GM12892 (cell line): ENCODE measurements at places on chromosomes 12 and 14.

- no peak for DNase-seq
Observed at GRCh38 chr14:99207456-99207855, 64.5 kb downstream of the BCL11B start.

GRCh38 chr12:122834104-122834920 lies 945 bp upstream of the HIP1R start:
- no peak for DNase-seq

DNA sequence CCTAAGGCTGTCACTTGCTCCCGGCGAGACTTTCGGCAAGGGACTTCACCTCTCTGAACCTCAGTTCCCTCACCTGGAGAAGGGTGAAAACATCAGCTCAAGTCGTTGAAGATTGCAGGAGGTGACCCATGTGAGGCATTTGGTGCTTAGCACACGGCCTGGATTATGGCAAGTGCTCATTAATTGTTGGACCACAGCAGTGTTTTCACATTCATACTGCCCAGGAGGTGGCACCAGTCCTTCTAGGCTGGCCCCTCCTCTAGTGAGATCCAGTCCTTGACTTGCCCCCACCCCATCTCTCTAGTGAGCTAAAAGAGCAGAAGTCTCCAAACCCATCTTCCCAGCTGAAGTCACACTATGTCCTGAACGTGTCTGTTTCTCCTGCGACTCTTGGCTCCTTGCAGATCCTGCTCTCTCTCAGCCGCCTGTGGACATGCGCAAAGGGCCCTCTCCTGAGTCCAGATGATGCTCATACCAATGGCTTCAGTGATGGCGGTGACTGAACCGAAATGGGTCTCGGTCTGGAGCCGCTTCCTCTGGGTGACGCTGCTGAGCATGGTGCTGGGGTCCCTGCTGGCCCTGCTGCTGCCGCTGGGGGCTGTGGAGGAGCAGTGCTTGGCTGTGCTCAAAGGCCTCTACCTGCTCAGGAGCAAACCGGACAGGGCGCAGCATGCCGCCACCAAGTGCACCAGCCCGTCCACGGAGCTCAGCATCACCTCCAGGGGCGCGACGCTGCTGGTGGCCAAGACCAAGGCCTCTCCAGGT lies 1.6 kb downstream of the FICD start:
- DNase-seq: no peak

GRCh38 chr14:100538351-100539002 lies 48.7 kb downstream of the BEGAIN start:
- DNase-seq: no peak

DNA sequence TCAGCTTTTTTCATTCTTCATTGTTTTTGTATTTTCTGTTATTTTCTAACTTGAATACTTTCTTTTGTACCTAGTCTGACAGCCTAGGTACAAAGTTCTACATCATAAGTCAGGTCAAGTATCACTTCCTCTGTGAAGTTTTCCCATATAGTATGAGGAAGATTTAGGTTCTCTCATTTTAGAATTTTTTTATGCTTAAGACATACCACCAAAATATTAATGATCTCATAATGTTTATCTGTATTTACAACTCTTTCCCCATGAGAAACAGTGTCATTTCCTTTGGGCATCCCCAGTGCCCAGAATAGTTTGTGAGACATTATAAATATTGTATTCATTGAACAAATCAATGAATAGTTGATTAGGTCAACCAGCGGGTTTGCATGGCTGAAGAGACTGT lies 3.1 kb upstream of the ATF7IP start:
- no peak for DNase-seq

- no peak for DNase-seq
Observed at GRCh38 chr12:15276088-15276698, 46.1 kb upstream of the PTPRO start.

- DNase-seq: no peak
Observed at GRCh38 chr14:22542360-22542759, 46.7 kb downstream of the DAD1 start.

DNA sequence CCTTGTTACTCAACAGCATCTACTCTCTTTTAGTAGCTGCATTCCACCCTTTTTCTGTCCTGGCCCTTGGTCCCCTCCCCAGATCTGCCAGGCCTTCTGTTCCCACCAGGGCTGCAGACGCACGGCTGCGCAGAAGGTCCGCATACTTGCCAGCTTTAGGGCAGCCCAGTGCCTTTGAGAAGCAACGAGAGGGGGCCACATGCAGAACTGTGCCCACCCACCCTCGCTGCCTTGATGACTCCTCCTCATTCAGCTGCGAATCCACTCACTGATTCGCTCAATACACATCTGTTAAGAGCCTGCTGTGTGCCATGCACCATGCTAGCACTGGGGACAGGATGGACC lies 39.2 kb downstream of the PRIMA1 start:
- DNase-seq: no peak

DNA sequence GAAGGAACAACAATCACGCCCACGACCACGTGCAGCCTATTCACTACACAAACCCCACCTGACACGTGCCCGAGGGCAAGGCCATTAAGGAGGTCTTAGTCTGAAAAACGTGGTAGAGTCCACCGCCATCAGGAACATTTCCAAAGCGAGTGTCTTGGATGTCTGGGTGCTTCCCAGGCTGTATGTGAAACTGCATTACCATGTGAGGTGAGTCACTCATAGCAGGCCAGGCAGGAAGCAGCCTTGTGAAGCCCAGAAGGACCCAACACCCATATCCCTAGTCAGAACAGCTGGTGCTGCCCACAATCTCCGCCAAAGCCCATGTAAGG lies 3.3 kb upstream of the KRT79 start:
- no peak for DNase-seq

GRCh38 chr12:80821513-80822000 lies 104.8 kb downstream of the MYF5 start:
- no peak for DNase-seq

GRCh38 chr14:88815980-88816379 lies 8.5 kb upstream of the TTC8 start:
- no peak for DNase-seq
